ENCODE measurements at places on chromosomes 4 and X.

DNA sequence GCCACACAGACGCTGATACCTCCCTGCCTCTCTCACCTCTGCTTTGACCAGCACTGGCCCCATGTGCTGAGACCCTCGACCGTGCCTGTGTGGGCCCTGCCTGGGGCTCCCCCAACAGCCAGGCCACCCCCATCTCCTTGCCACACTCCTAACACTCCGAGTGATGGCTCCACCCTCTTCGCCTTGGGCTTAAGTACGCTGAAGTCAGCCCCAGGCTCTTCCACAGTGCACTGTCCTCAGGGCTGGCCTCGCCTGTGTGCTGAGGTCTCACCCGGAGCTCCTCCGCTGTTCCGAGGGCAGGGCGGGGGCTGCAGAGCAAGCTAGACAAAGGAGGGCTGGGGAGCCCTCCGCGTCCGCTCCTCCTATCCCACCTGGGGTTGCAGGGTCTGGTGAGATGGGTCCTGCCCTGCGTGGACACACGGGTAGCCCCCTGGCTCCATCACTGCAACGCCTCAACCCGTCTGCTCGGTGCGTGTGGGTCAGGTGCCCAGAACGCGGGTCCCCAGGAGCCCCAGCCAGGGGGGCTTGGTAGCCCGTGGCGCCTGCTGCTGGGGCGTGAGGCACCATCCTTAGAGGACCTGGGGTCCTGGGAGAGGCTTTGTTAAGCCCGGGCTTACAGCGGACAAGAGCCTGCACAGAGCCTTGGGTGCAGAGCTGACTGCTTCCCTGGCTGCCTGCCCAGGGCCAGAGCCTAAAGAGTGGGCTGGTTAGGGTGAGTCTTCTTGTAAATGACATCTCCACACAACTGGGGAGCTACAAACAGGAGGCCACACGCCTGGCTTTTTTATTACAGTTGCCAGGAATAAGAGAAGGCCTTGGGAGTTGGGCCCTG lies 42.6 kb upstream of the NKX1-1 start:
- no peak for DNase-seq

GRCh38 chr4:46211406-46211805 lies 87.6 kb upstream of the GABRG1 start:
- no peak for DNase-seq

DNA sequence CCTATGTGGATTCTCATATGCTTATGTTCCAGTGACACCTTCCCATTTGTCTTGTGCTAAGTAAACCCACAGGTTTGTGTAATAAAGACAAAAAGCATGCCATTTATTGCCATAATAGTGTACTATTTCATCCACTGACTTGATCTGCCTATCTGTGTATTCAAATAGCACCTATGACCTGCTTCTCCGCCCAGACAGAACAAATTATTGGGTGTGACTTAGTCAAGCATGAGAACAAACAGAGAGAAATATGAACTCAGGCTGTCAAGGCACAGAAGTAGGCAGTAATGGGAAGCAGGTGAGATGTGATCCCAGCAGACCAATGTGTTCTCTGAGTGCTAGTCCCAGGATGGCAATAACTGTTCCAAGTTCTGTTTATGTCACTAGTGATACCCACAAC lies 25.4 kb downstream of the ELOVL6 start:
- DNase-seq: no peak

DNA sequence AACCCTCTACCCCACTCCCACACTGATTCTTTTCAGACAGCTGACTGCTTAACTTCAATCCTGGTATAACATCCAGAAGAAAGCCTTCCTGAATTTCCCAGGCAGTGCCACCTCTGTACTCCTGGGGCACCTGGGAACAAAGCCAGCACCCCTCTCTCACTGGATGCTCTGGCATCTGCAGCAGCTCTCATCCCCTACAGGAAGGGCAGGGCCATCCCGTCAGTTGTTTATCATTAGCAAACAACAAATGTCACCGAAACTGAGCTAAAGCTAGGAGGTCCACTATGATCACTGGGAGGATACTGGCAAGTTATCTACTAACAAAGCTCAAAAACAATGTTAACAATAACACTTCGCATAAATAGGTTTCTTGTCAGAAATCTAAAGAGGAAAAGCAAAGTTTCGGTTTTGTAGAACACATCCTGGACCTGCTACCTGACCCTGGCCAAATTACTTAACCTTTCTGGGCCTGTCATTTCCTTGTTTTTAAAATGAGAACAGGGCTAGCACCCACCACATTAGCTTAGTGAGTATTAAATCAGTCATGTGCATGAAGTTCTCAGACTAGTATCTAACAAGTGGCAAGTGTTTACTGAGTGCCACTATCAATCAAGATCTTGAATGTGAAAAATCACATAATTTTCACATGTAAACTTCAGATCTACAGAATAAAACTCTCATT lies 86.6 kb downstream of the NR3C2 start:
- DNase-seq: no peak

DNA sequence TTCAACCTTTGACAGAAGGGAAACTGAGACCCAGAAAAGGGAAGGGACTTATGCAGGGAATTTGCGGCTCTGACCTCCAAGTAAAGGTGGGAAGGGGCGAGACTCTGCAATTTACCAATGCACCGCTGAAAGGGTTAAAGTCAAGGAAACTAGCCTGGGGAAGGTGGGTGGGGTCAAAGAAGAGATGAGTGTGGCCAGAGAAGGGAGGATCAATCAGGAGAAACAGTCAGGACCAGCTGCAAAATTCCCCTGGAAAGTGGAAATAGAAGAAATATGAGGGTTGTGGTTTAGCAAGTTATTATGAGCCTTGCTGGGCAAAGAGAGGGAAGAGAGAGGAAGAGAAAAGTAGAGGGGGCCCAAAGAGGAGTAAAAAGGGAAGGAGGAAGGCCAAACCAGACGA lies 30.5 kb downstream of the STARD8 start:
- no peak for DNase-seq

DNA sequence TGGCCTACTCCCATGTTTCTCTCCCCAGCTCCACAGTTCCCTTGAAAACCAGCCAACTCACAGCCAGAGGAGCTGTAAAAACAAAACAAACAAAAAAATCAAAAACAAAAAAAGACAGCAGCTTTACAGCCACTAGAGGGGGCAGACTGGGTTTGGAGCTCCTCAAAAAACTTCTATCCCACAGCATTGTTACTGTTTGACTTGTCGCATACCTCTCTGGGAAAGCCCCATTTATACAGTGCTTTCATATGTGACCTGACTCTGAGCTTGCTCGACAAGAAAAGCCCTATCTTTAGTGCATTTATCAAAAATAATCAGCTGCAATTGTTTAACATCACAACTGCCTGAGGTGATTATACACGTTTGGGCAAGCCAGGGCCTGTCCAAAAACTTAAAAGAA lies 21.6 kb downstream of the TSPAN6 start:
- no peak for DNase-seq

Measured in activated CD4-positive, alpha-beta T cell treated with anti-CD3 and anti-CD28 coated beads, Interleukin-2, amount 50 U/mL, for 4 hours (primary cell).